ENCODE measurements at places on chromosomes 2 and 18.
A peak's percentile ranks its signal among the peaks of the same experiment; 100 is the strongest.

DNA sequence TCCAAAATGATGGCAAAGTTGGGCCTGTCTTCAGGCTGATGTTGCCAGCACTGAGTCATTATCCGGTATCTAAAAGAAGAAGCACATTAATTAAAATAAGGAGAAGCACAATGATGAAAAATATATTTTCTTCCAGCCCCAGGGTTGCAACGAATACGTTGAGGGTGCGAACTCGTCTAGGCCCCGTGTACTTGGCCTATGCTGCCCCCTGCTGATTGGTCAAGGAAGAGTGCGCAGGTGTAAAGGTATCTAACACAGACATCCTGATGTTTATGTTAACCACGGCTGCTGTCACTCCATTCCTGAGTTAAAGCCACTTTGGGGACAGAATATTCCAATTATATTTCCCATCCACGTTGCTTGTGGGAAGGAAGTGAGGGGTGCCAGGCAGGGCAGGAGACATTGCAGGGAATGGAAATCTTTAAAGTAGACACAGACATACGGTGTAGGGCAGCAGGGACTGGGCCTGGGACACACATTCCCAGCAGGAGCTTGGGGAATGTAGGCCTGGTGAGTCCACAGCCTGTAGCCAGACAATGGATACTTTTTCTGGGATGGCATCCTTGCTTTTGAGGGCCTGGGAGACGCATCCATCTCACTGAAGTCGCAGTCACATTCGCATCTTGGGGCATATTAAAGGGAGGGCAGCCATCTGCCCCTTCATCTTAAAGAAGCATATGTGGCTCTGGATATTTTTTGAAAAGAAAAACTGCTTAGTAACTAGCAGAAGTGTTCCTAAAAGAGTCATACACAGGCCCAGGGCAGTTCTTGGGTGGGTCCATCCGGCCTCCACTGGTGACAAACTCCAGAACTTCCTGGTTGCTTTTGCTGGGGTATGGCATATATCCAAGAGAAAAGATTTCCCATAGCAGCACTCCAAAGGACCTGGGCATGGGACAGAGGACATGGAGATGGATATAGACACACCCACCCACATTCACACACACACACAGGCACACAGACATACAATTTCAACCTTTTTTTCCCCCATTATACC is 81.9 kb downstream of the CLIP4 start:
- DNase-seq: peak; percentile 36

DNA sequence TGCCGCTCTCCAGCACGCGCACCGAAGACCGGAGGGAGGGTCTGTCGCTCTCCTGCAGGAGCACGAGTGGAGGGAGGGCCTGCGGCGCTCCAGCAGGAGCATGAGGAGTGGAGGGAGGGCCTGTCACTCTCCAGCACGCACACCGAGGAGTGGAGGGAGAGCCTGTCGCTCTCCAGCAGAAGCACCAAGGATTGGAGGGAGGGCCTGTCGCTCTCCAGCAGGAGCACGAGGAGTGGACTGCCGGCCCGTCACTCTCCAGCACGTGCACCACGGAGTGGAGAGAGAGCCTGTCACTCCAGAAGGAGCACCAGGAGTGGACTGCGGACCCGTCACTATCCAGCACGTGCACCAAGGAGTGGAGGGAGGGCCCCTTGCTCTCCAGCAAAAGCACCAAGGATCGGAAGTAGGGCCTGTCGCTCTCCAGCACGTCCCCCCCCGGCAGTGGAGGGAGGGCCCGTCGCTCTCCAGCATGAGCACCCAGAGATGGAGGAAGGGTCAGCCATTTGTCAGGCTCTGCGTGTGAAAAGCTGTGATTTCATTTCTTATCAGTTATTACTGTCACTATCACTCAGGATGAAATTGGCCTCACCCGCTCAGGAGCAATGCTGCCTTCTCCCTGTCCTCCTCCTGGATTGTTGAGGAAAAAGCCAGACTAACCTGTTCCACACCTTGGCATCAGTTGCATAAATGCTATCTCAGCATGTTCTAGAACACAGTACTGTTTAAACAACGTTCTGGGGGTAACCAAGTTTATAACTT is 35.9 kb downstream of the ADI1 start:
- no peak for DNase-seq

DNA sequence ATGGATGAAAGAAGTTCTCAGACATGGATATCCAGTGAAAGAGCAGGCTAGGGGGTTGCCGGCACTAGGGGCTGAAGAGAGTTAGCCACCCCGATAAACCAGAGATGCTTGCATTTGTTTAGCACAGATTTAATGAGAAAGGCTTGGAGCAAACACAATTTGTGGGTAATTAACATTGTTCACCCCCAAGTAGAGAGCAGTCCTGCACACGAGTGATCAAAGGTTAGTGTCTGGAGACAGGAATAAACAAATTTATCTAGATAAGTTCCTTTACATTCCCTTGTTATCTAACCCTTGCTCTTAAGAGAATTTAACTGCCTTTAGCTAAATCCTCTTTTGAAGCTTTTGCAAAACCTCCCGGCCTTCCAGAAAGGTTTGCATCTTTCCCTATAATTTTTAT is 23.9 kb downstream of the HTR2B start:
- DNase-seq: no peak

GRCh38 chr2:65595630-65596029 is 163.2 kb upstream of the SPRED2 start:
- DNase-seq: no peak

- no peak for DNase-seq
Observed at GRCh38 chr2:98804265-98804650, 73.3 kb upstream of the MGAT4A start.

DNA sequence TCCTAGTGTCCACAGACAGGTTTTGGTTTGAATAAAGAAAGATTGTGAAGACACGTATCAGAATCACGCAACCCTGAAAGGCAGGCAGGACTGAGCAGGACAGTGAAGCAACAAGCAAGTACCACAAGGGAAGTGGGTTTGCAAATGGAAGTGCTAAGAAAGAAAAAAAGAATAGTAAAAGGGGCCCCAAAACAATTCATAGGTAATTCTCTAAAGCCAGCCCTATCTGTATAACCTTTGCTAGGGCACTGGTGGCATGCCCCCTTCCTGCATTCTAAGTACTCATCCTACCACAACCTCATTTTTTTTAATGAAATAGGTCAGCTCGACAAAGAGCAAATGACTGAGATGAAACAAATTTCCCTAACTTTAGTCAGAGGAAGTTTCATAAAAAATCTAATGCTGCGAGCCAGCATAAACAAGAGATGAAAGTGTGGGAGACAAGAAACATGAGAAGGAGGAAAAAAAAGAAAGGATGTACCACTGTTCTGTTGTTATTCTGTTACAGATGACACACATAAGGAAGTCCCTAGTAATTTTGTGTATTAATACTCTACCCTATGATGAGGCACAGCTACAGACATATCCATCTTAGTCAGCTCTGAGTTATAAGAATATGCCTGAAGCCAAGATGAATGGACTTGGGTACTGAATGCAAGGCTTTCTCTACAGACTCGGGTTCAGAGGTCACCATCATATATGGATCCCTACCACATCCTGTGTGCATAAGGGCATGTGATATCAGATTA is 32.2 kb downstream of the IKZF2 start:
- DNase-seq: no peak

DNA sequence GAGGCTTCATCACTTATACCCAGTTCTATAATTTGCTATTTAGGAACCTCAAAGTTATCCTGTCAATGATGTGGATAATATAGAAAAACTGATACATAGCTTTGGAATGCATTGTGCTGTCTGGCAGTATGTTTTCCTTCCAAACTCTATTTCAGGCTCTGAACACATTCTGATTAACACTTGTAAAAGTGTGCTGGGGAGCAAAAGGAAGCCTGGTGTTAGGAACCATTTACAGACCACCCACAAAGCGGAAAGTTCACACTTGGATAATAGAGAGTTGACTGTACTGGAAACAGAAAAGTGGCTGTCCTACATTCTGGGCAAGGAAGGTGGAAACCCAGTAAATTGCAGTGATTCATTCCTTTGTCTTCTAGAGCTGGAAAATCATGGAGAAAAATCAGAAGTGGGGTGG is 114.5 kb upstream of the ZFP36L2 start:
- no peak for DNase-seq

DNA sequence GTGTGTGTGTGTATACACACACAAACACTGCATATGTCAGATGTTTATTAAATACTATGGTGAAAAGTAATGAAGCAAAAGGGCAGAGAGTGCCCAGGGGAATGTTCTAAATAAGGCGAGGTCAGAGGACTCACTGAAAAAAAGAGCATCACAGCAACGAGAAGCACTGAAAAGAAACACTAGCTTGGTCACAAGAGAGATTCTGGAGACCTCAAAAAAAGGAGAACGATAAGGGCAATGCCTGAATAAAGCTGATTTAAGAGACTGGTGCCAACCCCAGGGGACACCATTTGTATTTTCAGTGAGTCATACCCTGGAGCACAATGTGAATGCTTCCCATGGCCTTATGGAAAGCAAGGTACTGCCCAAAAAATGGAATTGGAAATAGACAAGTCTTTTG is 14.5 kb downstream of the SLC40A1 start:
- no peak for DNase-seq

DNA sequence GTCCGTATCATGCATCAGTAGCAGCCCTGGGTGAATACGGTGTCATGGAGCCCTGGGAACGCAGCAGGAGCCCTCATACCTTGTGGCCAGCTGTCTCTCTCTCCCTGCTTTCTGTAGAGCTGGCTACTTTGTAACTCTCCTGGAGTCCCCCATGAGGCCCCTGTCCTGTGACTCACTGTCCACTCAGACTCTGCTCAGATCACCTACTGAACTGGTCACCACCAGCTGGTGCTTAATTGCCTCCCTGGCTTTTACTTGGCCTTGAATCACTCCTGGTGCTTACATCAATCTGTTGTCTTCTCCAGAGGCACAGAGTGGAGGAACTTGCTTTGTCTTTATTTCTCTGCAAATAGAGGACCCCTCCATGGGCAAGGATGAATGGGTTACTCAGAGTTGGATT is 172.7 kb downstream of the HRH4 start:
- no peak for DNase-seq

GRCh38 chr2:236525411-236525997 is 44.1 kb upstream of the ACKR3 start:
- DNase-seq: no peak

DNA sequence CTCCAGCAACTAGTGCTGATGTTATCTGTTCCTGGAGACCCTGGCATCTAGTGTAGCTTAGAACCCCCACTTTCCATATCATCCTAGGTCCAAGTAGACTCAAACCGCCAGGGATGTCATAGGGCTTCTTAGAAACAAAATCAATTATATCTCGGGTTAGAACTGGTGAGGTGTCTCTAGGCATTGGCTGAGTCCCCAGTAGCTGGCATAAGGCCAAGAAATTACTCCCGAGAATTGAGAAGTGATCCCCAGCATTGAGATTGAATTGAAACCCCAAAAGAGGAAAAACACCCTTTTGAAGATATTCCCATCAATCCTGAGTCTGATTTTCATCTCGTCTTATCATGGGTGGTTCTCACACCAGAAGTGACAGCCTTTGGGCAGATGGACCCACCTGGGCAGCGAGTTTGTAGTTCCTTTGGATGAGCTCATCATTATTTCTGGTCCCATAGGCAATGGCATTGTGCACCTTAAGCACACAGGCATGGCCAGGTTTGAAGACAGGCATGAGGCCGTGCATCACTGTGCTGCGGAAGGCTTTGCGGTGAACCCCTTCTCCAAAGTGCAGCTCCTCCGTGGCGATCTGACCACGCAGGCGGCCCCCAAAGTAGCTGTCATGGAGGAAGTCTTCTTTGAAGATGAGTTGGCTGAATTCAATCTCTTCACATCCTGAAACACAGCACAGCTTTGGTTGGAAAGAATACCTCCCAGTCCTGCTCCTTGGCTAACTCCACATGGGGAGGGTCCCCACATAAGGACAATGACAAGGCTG is 112.2 kb downstream of the ALPK2 start:
- DNase-seq: no peak

GRCh38 chr2:147197754-147198483 is 646.9 kb upstream of the ACVR2A start:
- DNase-seq: peak; percentile 43
